Activated CD4-positive, alpha-beta T cell treated with anti-CD3 and anti-CD28 coated beads for 48 hours (primary cell): ENCODE measurements at places on chromosomes 2 and 18.
A peak's percentile ranks its signal among the peaks of the same experiment; 100 is the strongest.

DNA sequence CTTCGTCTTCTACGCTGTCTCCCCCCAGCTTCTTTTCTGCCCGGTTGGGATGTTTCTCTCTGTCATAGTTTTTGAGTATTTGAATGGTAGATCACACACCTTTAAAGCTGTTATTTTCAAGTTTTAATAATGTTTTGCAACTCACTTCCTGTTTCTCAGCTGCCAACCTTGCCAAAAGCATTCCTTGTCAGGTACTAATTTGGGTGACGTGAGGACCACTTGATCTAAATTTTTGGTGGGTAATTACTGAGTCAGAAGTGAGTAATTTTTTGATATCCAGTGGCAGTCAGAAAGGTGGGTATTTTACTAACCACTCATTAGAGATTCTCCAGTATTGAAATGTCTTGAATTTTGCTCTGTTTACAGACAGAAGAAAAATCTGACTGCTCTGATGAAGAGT is 852.4 kb upstream of the FANCL start:
- no peak for DNase-seq

DNA sequence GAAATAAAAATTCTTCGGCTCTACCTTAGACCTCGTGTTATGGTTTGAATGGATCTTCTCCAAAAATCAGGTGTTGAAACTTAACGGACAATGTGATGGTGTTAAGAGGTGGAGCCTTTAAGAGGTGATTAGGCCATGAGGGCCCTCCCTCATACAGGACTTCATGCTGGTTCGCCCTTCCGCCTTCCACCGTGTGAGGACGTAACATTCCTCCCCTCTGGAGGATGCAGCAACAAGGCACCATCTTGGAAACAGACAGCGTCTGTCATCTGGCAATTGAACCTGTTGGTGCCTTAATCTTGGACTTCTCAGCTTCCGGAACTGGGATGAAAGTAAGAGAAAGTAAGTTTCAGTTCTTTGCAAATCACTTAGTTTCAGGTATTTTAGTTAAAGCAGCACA is 126.3 kb upstream of the SPRED2 start:
- DNase-seq: no peak

DNA sequence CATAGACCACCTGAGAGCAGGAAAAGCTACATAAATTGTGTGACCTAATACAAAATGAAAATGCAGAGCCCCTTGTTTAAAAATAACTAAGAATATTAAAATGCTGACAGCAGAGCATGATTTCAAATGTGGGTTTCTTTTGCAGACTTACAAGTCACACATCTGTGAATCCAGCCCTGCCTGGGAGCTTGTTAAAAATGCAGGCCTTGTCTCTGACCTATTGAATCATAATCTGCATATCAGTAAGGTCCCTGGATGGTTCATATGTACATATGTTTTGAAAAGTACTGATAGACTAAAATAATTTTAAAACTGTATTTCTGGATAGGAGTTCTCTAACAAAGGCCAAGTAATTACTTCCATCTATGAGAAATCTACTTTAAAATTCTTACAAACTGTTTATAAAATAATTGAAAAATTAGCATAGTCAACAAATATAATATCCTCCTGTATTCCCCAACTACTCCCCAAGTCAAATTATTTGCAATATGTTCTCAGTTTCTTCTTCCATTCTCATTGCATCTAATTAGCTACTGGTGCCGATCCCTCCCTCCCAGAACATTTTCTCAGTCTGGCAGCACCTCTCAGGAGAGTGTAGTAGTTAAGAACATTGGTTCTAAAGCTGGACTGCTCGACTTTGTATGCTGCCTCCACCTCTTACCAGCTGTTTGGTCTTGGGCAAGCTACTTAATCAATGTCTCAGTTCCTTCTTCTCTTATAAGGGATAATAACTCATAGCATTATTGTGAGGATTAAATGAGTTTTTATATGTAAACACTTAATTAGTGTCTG is 1040.4 kb upstream of the CDH2 start:
- DNase-seq: no peak

- no peak for DNase-seq
Observed at GRCh38 chr18:33841221-33841967, 263.4 kb downstream of the ASXL3 start.

DNA sequence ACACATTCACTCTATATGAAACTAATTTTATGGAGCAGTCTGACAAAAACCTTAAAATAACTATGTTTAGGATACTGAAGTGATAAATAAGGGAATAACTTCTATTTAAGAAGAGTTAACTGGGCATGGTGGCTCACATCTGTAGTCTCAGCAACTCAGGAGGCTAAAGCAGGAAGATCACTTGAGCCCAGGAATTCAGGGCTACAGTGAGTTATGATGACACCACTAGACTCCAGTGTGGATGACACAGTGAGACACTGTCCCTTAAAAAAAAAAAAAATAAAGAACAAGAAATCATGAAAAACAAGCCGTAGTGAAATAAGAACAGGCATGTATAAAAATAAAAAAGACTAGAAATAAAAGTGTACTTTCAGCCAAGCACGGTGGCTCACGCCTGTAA is 82.0 kb downstream of the THADA start:
- no peak for DNase-seq

- peak; percentile 22 for DNase-seq
Observed at GRCh38 chr2:161414042-161415033, 1.8 kb upstream of the TBR1 start.

GRCh38 chr18:67608191-67608590 is 91.7 kb upstream of the DSEL start:
- no peak for DNase-seq

DNA sequence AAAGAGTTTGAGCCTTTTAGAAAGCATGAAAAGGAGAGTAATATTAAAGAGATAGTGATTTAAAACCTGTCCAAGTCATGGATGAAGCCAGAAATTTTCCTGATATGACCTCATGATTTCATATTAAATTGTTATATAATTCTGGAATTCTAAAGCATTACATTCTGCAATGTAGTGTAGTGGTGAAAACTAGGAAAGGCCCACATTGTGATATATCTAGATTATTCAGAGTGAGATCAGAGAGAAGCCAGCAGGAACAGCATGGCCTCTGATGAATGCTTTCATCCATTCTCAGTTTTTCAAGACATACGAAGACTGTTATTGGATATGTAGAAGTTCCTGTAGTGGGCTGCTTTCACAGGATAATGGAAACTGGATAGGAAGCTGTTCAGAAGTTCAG is 98.8 kb downstream of the LCLAT1 start:
- no peak for DNase-seq

- no peak for DNase-seq
Observed at GRCh38 chr18:8374676-8375075, 234.6 kb upstream of the RAB12 start.

- DNase-seq: no peak
Observed at GRCh38 chr2:67503066-67503795, 106.1 kb downstream of the ETAA1 start.
